ENCODE measurements at places on chromosomes 16 and 17. TPM values are rescaled to one million over a fixed set of nuclear protein-coding genes. Genes with fewer than 3 reads are reported as not detected.

GRCh38 chr17:56373981-56374833, 219.3 kb upstream of the NOG start:
- no peak for DNase-seq

DNA sequence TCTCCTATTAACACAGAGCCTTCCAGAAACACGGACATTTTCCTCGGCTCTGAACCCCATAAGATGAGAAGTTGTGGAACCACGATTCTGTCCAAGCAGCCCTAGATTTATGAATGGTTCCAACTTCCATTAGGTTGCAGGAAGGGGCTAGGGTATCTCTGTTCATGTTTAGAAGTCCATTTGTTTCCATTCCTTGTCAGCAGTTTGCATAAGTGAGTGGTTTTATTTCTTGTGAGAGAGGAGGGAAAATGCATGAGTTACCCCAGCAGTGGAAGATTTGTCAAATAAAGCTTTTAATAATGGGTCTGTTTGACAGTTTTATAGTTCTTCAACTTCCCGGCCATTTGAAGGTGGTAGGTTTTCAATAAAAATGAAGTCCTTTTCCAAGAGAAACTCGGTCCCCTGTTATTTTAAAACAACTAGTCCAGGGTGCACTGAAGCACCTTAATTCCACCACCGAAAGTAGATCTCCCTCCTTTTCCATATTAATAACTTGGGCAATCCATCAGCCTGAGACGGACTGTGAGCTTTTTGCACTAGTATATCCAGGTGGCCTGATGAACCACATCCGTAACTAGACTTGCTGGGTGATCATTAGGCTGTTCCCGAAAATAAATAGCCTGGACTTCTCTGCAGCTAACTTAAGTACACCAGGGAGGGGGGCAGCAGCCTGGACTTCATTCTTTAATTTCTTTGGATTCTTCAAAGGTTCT, 181.3 kb downstream of the TMEM114 start:
- DNase-seq = no peak

- DNase-seq = no peak
Measured at GRCh38 chr17:81550285-81550684, 1.9 kb downstream of the FAAP100 start.

DNA sequence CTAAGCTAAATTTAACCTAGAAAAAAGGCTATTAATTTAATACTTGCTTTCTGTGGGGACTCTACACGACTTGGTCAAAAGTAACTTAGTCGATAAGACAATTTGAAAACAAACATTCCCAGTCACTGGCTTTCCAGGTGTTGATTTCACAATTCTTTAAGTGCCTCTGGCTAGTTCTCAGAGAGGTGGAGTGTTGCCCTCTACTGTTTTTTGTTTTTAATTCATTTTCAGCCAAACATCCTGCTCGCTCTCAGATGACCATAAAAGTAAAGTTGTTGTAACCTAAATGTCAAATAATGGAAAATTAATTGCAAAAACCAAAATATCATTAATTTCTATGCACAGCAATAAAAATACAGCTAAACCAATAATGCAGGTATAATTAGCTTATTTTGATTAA, 107.1 kb downstream of the MYO1D start:
- DNase-seq = no peak

DNA sequence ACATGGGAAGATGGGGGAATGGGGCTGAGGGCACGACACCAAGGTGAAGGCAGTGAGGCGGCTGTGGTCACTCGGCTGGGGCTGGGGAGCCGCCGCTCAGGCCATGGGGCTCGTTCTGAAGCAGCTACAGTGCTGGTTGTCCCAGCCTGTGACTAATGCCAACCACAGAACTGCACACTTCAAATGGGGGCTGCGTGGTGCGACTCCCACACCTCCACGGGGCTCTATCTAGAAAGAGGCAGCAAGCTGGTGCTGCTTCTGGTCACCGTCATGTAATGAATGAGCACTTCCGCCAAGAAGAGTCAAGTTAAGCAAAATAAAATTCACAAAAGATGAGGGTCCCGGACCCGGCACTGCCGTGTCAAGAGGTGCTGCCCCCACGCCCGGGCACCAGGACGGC, 20.0 kb downstream of the GALNS start:
- DNase-seq = no peak

GRCh38 chr17:43695970-43696865, 34.5 kb upstream of the MEOX1 start:
- no peak for DNase-seq

DNA sequence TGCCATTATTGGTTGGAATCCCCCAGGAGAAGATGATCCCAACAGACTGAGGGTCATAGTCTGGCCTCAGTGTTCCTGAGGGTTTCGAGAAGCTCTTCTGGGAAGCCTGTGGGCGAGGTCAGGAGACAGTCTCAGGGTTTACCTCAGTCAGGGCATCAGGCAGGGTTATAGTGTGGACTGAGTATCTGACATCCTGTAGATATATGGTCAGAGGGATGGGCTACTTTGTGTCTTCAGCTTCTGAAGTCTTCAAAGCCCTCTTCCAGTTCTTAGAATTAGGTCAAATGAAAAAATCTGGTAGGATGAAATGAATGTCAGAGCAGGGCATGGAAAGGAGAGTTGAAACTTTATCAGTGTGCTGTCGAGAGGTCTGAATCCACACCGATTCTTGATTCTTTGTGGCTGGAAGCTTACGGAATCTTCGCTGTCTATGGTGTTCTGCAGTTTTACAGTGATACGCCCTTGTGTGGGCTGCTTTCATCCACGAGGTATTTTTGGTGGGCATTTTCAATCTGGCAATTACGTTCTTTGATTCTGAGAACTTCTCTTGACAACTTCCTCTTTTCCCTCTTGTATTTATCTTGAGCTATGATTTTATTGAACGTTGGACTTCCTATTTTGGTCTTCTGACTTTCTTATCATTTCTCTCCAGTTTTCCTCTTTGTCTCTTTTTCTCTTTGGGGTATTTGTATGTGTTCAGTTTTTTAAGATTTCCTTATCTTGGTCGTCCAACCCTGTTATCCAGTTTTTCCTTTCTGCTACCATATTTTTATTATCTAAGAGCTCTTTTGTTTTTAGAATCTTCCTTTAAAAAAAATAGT, 30.4 kb downstream of the BPTF start:
- DNase-seq = no peak

DNA sequence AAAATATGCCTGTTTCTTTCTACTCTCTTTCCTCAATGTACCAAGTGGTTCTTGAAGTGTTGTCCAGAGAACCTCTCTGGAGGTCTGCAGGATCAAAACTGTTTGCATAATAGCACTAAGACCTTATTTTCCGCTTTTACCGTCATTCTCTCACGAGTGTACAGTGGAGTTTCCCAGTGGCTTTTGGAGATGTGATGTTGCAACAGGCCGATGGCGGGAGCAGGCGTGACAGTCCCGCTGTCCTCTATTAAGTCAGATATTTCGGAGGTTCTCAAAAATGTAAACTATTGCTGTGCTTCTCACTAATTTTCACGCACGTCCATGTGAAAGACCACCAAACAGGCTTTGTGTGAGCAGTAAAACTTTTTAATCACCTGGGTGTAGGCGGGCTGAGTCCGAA, 8.3 kb upstream of the GPRC5B start:
- DNase-seq = no peak

GRCh38 chr17:4934173-4934979, 2.3 kb downstream of the GP1BA start:
- DNase-seq = no peak

DNA sequence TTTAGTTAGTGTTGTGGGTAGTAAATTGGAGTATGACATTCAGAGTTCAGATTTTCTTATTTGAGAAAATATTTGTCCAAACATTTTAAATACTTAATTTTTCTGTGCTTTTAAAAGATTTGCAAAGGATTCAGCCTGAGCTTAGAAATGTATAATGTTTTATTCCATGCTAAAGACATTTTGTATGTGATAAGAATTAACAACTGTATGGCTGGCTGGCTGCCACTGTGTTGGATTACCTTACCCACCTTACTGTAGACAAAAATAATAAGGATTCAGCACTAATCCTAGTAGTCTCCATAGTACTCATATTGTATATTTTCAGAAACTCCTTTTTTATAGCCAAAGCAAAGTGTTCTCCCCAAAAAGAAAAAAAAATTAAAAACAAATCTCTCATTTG, 74.8 kb downstream of the TANC2 start:
- no peak for DNase-seq

DNA sequence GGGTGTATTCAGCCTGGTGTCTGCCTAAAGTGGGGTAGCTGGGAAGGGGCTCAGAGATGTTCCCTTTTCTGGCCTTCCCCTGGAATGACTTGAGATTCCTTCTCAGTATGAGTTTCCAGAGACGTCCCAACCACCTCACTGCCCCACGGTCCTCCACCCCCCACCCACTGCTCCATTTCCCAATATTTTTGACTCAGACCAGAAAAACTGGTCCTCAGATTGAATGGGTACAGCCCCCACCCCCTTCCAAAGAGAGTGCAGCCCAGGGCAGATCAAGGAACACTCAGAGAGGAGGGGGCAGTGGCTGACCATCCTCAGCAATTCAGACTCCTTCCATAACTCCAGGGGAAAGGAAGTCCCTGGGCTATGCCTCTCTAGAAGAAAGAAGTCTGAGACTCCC, 3.2 kb downstream of the ACLY start:
- DNase-seq = no peak

DNA sequence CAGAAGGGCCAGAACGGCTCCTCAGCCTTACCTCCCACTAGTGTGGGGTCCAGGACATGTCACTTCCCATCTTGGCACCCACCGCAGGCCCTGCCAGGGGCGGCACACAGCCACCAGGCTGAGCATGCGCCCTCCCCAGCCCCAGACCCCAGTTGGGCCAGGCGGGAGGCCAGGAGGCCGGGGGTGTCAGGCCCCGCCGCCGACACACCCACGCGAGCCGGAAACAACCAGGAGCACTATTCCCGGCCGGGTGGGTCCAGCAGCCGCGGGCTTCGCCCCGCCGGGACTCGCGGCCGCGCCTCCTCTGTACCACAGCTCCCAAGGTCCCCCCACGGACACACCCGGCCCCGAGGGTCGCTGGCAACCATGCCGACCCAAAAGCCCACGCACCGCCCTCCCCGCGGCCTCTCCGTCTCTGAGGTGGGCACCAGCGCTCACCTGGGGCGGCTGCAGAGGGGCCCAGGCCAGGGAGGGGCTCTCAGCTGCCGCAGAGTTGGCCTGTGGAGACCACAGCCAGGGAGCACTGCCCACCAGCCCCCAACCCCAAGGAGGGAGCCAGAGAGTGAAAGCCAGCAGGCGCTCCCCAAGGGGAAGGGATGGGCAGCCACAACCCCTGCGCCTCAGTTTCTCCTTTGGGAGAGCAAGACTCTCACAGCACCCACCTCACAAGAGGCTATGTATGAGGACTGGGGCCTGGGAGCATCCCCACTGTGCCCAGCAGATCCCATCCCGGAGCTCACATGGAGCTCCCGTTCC, 18.0 kb downstream of the B9D1 start:
- peak; percentile 78 for DNase-seq

DNA sequence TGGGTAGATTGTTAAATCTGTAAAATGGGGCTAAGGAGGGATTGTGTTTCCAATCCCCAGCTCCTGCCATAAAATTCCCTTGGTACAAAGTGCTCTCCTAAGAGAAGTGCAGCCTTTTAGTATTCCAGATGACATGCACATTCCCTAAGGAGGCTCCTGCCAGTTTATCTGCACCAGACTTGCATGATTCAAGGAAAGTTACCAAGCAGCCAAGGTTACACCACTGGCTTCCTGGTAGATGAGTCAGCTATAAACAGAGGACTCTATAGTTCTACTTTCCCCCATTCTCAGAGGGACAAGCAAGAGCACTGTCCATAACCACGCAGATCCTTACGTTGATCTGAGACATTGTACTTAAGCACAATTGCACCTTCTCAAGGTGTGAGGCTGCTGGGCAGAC, 1.9 kb downstream of the CALB2 start:
- DNase-seq = no peak

DNA sequence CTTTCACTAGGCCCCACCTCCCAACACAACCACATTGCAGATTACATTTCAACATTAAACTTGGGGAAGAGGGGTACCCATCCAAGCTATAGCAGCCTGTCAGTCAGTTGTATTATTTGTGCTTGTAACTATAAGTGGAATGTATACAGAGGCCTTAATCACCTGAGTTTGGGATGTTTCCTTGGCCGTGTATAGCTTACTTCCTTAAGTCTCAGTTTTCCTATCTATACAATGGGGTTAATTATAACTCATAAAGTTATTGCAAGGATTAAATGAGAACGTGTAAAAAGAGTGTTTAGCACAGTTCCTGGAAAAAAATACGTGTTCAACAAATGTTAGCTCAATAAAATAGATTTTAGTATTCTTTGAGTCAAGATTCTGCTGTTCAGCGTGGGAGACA, 165.5 kb upstream of the FAM20A start:
- DNase-seq = no peak

GRCh38 chr17:10733666-10734065, 3.8 kb upstream of the TMEM220 start:
- DNase-seq = peak; percentile 31

GRCh38 chr17:29039764-29040598, 3.0 kb upstream of the PIPOX start:
- peak; percentile 67 for DNase-seq

- no peak for DNase-seq
Measured at GRCh38 chr16:55209626-55210025, 114.4 kb upstream of the IRX6 start.

- DNase-seq = no peak
Measured at GRCh38 chr16:11006656-11007055, 62.3 kb downstream of the CLEC16A start.

- no peak for DNase-seq
Measured at GRCh38 chr17:46742565-46743270, 75.8 kb downstream of the WNT3 start.

- DNase-seq = no peak
Measured at GRCh38 chr17:8188263-8188839, 1.6 kb downstream of the BORCS6 start.

DNA sequence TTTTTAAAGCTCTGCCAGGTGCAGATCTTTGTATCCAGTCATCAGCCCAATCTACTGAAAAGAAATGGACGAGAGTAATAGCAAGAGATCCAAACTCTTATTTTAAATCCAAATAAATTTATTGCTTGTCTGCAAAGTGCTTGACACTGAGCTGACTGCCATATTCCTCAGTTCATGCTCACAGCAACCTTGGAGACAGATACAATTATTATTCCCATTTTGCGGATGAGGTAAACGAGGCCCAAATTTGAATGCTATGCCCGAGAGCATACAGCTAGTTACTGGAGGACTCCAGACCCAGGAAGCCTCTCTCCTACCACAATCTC, 620 bp downstream of the NOB1 start:
- DNase-seq = no peak

DNA sequence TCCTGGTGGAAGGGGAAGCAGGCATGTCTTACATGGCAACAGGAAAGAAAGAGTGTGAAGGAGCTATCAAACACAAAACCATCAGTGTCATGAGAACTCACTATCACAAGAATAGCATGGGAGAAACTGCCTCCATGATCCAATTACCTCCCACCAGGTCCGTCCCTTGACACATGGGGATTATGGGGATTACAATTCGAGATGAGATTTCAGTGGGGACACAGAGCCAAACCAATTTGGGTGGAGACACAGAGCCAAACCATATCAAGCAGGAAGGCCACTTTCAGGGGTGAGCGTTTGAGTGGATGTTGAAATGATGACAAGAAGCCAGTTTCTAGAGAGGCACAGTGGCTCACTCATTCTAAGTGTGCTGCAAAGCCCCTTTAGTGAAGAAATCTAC, 143.8 kb downstream of the CPPED1 start:
- no peak for DNase-seq

The HES7 gene
- not detected for total RNA-seq

The OR4D1 gene
- not detected for total RNA-seq

The SPAG9 gene
- 126 TPM for total RNA-seq

The MEAK7 gene
- 16.7 TPM for total RNA-seq

The CIITA gene
- 10.0 TPM for total RNA-seq

The OR3A3 gene
- total RNA-seq = not detected

The HOXB3 gene
- total RNA-seq = 23.6 TPM

The NOMO2 gene
- 141 TPM for total RNA-seq
